ENCODE measurements at places on chromosomes 3 and 15.
A peak's percentile ranks its signal among the peaks of the same experiment; 100 is the strongest.

DNA sequence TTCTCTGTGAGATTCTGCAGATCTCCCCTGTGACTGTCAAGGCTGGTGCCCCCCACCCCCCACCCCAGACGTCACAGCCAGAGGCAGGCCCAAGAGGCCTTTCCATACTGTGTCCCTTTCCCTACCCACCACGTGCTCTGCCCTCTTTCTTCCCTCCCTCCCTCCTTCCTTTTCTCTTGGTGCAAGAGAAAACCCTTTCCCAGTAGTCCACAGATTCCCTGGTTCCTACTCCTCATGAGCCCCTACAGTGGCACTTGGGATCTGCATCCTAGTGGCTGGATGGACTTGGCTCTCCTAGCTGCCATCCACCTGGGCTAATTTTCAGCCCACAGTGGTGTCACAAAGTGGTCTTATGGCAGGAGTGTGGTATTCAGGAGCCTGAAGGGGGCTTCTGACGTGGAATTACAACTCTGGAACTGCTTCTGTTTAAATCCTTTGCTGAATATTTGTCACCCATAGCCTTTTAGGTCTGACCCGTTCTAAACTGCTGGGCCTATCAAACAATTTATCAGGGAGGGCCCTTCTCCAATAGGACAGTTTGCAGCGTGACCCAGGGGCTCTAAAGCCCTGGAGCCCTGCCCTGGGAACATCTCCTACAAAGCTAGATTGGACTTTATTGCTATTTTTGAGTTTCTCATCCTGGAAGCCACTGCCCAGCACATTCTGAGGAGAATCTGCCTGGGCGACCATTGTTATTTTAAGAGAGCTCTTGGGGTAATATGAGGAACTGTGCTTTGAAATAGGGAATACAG, 35.3 kb downstream of the KLF13 start:
- no peak for DNase-seq
- H3K27ac ChIP-seq = peak overlapping the region; percentile 41
- H3K4me1 ChIP-seq = peaks cover 48% of the 10 kb centered on the region
- H3K4me3 ChIP-seq = no peak overlapping the region

- no peaks in the 10 kb centered on the region for H3K27me3 ChIP-seq
- DNase-seq = no peak
- H3K36me3 ChIP-seq = no peaks in the 10 kb centered on the region
These were observed 113.3 kb upstream of the MBNL1 start for GRCh38 chr3:152155246-152156020.

GRCh38 chr15:79682851-79683288, 213.9 kb downstream of the MTHFS start:
- no peaks in the 10 kb centered on the region for H3K4me1 ChIP-seq
- DNase-seq = no peak
- no peak overlapping the region for H3K4me3 ChIP-seq
- no peaks in the 10 kb centered on the region for H3K36me3 ChIP-seq
- H3K27me3 ChIP-seq = no peaks in the 10 kb centered on the region

DNA sequence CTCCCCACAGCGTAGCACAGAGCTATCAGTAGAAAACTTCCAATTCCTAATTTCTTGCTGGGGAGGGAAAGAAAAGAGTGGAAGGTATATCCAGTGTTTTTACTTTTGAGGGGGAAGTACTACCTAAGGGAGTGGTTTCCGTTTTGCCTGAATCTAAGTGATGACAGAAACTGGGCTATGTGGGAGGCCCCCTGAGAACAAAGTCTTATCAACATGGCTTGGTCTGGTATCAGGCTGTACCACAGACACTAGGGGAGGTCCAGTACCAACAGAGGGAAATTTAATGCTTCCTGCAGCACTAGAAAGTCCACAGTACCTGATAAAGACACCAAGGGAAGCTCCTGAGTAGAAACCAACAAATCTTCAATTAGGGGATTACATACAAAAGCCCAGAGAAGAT, 199.2 kb downstream of the IL5RA start:
- no peaks in the 10 kb centered on the region for H3K27me3 ChIP-seq
- H3K4me1 ChIP-seq = no peaks in the 10 kb centered on the region
- no peak overlapping the region for H3K4me3 ChIP-seq
- no peak overlapping the region for H3K27ac ChIP-seq
- H3K36me3 ChIP-seq = no peaks in the 10 kb centered on the region

DNA sequence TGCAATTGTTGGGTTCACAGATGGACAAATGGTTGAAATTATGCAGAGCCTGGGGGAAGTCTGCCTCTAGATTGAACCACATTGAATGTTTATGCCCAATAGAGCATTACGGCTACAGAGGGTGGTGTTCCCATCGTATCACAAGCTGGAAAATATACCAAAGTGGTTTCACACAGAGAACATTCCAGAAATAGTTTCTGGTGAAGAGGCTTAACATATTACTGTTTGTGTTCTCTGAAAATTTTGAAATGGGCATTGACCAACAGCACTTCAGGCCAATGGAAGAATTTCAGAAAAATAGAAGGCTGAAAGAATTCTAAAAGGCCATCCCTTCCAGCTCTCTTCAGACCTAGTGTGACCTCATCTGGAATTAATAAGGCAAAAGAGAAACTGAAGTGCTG, 203.9 kb downstream of the NEK10 start:
- DNase-seq = no peak
- H3K27ac ChIP-seq = no peak overlapping the region
- H3K4me1 ChIP-seq = no peaks in the 10 kb centered on the region
- H3K4me3 ChIP-seq = no peak overlapping the region
- no peaks in the 10 kb centered on the region for H3K27me3 ChIP-seq

DNA sequence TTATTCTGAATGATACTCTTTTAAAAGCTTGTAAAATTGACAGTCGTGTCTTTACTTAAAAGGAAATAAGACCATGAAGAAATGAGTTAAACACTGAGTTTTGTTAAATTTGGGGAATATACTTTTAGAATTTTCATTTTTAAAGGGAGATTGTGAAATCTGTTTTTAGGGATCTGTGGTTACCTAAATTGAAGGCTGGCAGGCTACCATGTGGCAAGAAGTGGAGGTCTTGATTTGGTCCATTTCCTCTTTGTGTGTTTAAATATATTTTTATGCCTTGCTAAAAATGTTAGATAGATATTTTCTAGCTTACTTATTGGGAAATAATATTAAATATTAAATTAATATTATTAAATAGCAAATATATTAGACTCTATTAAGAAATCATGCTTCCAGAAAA, 36.6 kb upstream of the SLC22A13 start:
- H3K4me1 ChIP-seq = peaks cover 5% of the 10 kb centered on the region
- no peak overlapping the region for H3K4me3 ChIP-seq
- no peak overlapping the region for H3K27ac ChIP-seq
- peaks cover 8% of the 10 kb centered on the region for H3K36me3 ChIP-seq
- no peak for DNase-seq

DNA sequence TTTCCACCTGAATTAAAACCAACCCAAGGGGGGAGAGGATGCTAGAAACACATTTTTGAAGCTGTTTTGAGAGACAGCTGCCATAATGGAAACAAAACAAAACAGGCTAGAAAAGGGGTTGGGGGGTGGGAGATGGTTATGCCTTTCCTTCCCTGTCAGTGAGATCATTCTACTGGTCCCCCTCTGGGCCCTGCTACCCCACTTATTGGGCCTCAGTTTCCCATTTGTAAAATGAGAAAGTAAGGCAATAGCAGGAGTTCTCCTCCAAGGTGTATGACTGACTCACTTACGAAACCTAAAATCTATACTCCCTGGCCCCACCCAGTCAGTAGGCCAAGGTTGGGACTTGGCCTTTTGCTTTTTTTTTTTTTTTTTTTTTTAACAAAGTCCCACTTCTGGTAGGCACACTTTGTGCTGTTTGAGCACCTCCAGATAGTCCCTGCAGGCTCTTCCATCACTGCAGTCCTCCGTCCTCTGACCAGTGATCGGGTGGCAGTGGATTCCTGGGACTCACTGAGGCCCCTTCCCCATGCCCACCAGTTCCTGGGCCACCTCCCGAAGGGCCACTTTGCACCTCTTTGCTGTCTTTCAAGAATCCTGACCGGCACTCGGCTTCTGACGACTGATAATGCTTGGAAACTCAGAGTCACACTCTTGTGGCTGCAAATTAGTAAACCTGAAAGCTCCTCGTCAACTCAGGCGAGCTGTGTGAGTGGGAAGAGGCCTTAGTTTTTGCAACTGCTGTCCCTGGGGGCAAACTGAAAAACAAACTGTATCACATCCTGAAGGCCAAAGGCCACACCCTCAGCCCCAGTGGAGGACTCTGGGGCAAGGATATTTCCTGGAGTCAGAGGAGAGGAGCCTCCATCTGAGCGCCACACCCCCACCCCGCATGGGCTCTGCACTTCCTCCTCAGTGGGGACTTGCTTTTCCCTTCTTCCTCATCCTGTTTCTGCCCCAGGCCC, 6.7 kb upstream of the PSTPIP1 start:
- no peaks in the 10 kb centered on the region for H3K27me3 ChIP-seq
- no peak overlapping the region for H3K27ac ChIP-seq
- DNase-seq = peak; percentile 65
- H3K4me1 ChIP-seq = no peaks in the 10 kb centered on the region

DNA sequence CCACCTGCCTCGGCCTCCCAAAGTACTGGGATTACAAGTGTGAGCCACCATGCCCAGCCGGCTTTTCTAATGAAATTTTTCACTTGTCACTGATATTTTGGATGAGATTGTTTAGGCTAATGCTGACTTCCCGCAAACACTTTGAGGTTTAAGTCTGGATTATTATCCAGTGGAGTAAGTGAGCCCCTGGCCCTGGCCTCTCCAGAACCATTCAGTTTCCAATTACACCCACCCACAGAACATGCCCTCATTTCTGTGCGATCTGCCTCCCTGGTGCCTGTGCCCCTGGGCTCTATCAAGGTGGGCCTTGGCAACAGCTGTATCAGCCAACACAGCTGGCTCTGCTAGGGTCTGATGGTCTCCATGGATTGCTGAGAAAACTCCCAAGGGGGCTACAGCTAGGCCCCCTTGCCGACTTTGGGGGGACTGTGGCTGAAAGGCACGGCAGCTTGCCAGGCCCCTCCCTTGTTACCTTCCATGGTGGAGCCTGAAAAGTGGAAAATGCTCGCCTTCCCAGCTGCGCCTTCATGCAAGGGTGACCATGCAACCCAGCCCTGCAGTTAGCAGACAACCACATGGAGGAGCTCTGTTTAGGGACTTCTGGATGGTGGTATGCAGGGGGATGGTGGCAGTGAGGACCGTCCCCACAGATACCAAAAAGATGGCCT, 288.9 kb downstream of the FAM43A start:
- no peak for DNase-seq
- H3K4me1 ChIP-seq = peaks cover 17% of the 10 kb centered on the region
- H3K27ac ChIP-seq = no peak overlapping the region

DNA sequence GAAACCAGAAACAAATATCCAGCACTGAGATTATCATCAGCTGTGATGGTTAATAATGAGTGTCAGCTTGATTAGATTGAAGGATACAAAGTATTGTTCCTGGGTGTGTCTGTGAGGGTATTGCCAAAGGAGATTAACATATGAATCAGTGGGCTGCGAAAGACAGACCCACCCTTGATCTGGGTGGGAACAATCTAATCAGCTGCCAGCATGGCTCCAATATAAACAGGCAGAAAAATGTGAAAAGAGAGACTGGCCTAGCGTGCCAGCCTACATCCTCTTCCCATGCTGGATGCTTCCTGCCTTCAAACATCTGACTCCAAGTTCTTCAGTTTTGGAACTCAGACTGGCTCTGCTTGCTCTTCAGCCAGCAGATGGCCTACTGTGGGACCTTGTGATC, 869.5 kb downstream of the SI start:
- H3K4me3 ChIP-seq = no peak overlapping the region
- H3K27me3 ChIP-seq = no peaks in the 10 kb centered on the region
- no peak overlapping the region for H3K27ac ChIP-seq
- no peaks in the 10 kb centered on the region for H3K36me3 ChIP-seq

- no peaks in the 10 kb centered on the region for H3K4me1 ChIP-seq
- no peak for DNase-seq
- H3K27ac ChIP-seq = peak overlapping the region; percentile 96
- H3K4me3 ChIP-seq = peak overlapping the region; percentile 74
These were observed 957 bp downstream of the ADCY5 start for GRCh38 chr3:123447749-123448517.

DNA sequence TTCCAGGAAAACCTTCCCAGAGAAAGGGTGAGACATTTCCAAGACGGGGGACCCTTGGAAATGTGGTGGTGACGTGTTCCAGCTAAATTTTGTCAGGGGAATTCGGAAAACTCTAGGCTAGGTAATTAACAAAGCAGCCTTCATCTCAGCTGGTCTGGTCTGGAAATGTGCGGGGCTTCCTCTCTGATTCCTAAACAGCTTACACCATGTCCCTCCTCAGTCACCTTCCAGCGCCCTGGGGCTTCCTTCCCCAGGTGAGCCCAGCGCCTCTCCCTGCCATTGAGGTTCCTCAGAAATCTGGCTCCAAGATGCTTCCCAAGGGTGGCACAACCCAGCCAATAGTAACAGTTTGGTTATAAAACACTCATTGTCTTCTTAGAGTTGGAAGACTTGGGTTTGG, 571 bp downstream of the ACAD9 start:
- H3K4me1 ChIP-seq = peaks cover 17% of the 10 kb centered on the region
- DNase-seq = no peak

- peaks cover 14% of the 10 kb centered on the region for H3K4me1 ChIP-seq
- no peaks in the 10 kb centered on the region for H3K27me3 ChIP-seq
- H3K27ac ChIP-seq = no peak overlapping the region
- no peak overlapping the region for H3K4me3 ChIP-seq
- no peak for DNase-seq
- H3K36me3 ChIP-seq = no peaks in the 10 kb centered on the region
These were observed 8.3 kb upstream of the MAP1A start for GRCh38 chr15:43508991-43509659.

GRCh38 chr3:75089841-75090240, 475.4 kb upstream of the CNTN3 start:
- no peaks in the 10 kb centered on the region for H3K36me3 ChIP-seq
- DNase-seq = no peak
- no peaks in the 10 kb centered on the region for H3K4me1 ChIP-seq
- no peak overlapping the region for H3K27ac ChIP-seq

- H3K4me3 ChIP-seq = no peak overlapping the region
- H3K27ac ChIP-seq = no peak overlapping the region
- H3K27me3 ChIP-seq = no peaks in the 10 kb centered on the region
- H3K4me1 ChIP-seq = no peaks in the 10 kb centered on the region
These were observed 483.0 kb downstream of the ROBO1 start for GRCh38 chr3:79284781-79285180.

DNA sequence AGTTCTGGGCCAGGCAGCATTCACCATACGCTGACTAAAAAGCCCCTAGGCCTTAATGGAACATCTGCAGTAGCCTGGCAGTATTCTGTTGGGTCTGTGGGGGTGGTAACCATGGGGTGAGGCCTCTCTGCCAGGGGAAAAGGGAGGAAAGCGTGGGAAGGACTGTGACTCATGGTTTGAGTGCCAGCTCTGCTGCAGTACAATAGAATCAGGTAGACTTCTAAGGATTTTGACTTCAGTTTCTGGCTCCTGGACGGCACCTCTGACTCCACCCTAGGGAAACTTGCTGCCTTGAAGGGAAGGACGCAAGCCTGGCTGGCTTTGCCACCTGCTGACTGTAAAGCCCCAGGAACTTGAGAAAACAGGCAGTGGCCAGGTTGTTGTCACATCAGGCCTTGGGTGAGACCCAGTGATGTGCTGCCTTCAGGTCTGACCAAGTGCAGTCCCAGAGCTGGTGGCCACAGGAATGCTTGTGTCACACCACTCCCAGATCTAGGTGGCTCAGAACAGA, 148.6 kb downstream of the SUCNR1 start:
- H3K4me1 ChIP-seq = peaks cover 8% of the 10 kb centered on the region
- peak overlapping the region; percentile 16 for H3K27ac ChIP-seq
- no peaks in the 10 kb centered on the region for H3K36me3 ChIP-seq
- no peak overlapping the region for H3K4me3 ChIP-seq
- H3K27me3 ChIP-seq = no peaks in the 10 kb centered on the region

GRCh38 chr3:30518181-30518864, 88.1 kb upstream of the TGFBR2 start:
- H3K27ac ChIP-seq = peak overlapping the region; percentile 72
- peaks cover 3% of the 10 kb centered on the region for H3K4me1 ChIP-seq
- H3K27me3 ChIP-seq = no peaks in the 10 kb centered on the region
- H3K4me3 ChIP-seq = no peak overlapping the region
- DNase-seq = no peak

Data from ascending aorta (tissue), 2 donors.